ENCODE measurements at places on chromosomes 6 and 20.

DNA sequence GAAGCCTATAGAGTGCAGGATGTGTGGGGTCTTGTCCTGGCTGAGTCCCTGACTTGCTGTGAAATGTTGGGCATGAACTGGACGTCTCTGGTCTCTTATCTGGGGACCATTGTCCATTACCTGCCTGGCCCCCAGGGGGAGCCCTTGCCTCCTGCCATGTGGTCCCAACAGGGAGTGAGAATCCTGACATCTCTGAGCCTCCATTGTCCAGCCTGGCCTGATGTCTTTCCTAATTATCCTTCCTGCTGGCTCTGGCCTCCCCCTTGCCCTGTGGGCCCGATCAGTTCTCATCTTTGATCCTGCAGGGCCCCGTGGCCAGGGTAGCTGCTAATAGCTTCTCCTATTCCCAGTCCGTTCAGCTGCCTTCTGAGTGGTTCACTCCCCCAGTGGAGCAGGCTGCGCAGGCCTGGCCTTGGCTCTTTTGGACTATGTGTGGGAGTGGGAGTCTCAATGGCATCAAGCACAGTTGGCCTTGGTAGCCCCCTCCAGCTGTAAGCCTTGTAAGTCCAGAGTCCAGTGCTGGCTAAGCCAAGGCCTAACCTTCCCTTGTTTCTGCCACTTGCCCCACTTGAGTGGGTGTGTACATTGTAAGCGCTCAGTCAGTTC, 77.9 kb upstream of the RALY start:
- DNase-seq: no peak

GRCh38 chr20:46549188-46549972, 1.1 kb downstream of the OCSTAMP start:
- no peak for DNase-seq

DNA sequence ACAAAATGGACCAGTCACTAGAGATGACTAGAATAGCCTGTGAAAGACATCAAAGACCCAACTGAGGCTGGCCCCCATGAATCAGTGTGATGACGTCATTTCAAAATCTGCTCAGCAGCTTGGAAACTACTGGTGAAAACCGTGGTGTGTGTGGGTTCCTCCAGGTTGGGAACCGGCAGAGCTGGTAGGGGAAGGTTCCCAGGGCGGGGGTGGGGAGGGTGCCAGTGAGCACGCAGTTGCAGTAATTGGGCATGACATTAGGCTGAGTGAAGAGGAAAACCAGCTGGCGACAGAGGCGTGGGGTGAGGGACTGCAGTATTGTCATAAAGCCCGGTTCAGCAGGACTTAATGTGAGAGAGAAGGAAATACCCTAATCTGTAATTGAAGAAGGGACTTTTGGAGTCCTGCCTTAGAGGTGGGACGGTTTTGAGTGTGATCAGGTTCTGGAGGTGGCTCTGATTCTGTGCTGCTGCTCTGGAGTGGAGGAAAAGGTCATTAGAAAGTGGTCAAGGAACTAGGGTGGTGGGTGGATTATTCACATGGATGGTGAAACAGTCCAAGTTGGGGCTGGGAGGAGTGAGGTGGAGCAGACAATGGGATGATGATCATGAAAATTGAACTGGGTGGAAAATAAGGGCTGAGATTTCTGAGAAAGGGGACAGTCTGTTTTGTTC, 52.0 kb upstream of the MTHFD1L start:
- peak; percentile 49 for DNase-seq

DNA sequence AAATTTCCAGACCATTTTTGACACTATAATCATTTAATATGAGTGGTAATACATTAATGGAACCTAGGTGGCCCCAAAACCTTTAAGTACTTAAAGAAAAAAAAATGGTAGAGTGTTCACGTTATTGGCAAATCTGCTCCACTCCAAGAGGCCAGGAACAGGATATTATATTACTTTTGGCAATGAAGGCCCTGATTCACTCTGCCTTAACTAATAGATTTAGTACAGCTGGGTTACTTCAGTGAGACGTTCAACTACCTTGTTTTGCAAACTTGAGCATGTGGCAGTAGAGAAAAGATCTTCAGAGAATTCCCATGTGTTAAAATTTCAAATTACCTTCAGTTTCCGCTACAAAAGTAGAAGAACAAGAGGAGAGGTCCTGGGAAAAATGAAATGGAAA, 12.8 kb downstream of the ADNP start:
- peak; percentile 54 for DNase-seq

DNA sequence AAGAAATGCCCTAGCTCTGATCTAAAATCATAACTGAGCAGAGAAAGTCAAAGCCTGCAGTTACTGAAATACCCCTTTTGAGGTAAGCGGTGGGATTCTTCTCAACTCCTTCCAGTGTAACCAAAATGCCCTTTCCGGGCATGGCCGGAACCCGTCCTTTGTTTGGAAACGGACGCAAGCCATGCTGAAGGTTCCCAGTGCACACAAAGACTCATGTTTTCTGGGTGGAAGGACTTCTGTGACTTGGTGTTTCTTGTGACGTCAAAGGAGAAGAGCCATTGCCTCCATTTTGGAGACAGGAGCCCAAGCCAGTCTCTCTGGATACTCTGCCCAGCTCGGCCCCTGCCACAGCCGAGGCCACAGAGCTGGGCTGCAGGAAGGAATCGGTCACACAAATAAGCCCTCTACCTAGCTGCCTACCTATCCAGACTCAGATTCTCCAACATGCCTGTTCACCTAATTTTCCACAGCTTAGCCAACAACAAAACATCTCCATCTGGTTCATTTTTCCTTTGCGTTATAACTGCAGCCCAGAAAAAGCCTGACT, 182.8 kb downstream of the TBXT start:
- no peak for DNase-seq
